ENCODE measurements at places on chromosomes 3 and 15. TPM values are rescaled to one million over a fixed set of nuclear protein-coding genes. Genes with fewer than 3 reads are reported as not detected.

- no peaks in the 10 kb centered on the region for H3K4me1 ChIP-seq
- no peaks in the 10 kb centered on the region for H3K27me3 ChIP-seq
- H3K36me3 ChIP-seq = no peaks in the 10 kb centered on the region
- no peak overlapping the region for H3K4me3 ChIP-seq
- H3K27ac ChIP-seq = no peak overlapping the region
- no peak for DNase-seq
Observed at GRCh38 chr3:65252266-65252665, 564.5 kb upstream of the ADAMTS9 start.

DNA sequence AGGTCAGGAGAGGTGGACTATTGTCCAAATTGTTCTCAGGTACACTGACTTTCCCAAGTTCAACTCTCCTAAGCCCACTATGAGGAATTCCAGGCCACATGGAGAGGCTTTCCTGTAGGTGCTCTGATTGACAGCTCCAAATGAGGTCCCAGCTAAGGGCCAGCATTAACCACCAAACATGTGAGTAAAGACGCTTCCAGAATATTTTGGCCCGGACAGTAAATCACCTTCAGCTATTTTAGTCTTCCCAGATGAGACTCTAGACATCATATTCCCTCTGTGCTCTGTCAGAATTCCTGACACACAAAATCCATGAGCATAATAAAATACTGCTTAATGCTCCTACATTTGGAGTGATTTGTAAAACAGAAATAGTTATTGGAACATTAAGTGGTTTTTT, 135.5 kb downstream of the TGFBR2 start:
- H3K27ac ChIP-seq = no peak overlapping the region
- H3K4me1 ChIP-seq = no peaks in the 10 kb centered on the region
- no peak overlapping the region for H3K4me3 ChIP-seq
- no peaks in the 10 kb centered on the region for H3K36me3 ChIP-seq
- DNase-seq = no peak

GRCh38 chr3:11982341-11982941, 21.7 kb upstream of the SYN2 start:
- peaks cover 4% of the 10 kb centered on the region for H3K27me3 ChIP-seq
- no peak overlapping the region for H3K4me3 ChIP-seq
- DNase-seq = no peak

GRK7 gene
- total RNA-seq = not detected

IQCH gene
- 10.0 TPM for total RNA-seq

IGSF10 gene
- total RNA-seq = 6.6 TPM

PRR20G gene
- total RNA-seq = not detected

EIF4E3 gene
- 26.2 TPM for total RNA-seq

PP2D1 gene
- not detected for total RNA-seq
